ENCODE measurements at places on chromosomes 5 and 9.

GRCh38 chr9:89986190-89986589 is 381.4 kb downstream of the GADD45G start:
- peak; percentile 52 for ATAC-seq

GRCh38 chr9:21322911-21323461 is 12.2 kb downstream of the KLHL9 start:
- no peak for ATAC-seq

GRCh38 chr9:117714282-117714681 is 10.1 kb downstream of the TLR4 start:
- no peak for ATAC-seq

- ATAC-seq, result no peak
Observed at GRCh38 chr9:110835404-110835803, 166.8 kb downstream of the MUSK start.

- ATAC-seq, result no peak
Observed at GRCh38 chr5:118580949-118581348, 407.4 kb downstream of the DTWD2 start.

- no peak for ATAC-seq
Observed at GRCh38 chr9:133477992-133478850, 678 bp downstream of the SLC2A6 start.
